ENCODE measurements at places on chromosomes 4 and X.

GRCh38 chr4:93719552-93719951 lies 109.0 kb upstream of the ATOH1 start:
- no peak for DNase-seq

GRCh38 chr4:156169011-156169410 lies 215.3 kb upstream of the CTSO start:
- DNase-seq = peak; percentile 58

GRCh38 chrX:17606231-17606630 lies 131.1 kb upstream of the SCML1 start:
- no peak for DNase-seq

- DNase-seq = peak; percentile 54
Observed at GRCh38 chr4:11130195-11130970, 298.3 kb downstream of the HS3ST1 start.

- peak; percentile 69 for DNase-seq
Observed at GRCh38 chr4:78056265-78057129, 626 bp upstream of the FRAS1 start.

GRCh38 chrX:18733287-18733686 lies 25.8 kb downstream of the PPEF1 start:
- no peak for DNase-seq

DNA sequence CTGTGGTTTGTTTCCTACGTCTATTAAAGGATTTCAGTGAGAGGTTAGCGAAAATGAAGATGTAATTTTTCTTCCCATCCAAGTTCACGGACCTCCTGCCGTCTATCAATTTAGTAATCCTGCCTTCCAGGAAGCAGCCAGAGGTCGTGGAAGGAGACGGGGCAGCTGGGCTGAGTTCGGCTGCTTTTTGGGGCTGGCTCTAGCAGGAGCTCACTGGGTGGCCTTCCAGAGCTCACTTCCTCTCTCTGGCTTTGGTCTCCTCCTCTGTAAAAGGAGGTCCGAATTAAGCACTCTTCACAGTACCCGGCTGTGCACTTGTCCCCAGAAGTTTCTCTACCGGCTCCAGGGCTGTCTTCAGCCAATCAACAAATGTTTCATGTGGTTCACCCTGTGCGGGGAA lies 295.4 kb downstream of the BCOR start:
- no peak for DNase-seq

- no peak for DNase-seq
Observed at GRCh38 chrX:40043895-40044294, 53.9 kb downstream of the BCOR start.

- DNase-seq = no peak
Observed at GRCh38 chr4:54554339-54554990, 103.3 kb upstream of the KIT start.

GRCh38 chr4:139042981-139043460 lies 27.4 kb downstream of the NOCT start:
- no peak for DNase-seq

DNA sequence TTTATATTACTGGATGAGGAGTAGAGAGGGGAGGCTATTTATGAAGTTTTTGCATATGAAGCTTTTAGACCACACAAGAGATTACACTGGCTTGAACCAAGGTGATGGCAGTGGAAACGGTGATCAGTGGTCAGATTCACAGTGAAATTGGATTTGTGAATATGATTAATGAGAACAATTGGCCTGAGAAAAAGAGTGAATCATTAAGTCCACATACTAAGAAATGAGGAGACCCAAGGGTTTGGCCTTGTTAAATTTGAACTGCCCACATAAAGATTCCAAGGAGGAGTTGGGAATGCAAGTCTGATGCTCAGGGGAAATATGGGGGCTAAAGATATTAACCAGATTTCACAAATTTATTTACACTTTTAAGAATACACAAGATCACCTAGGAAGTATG lies 155.3 kb upstream of the ADGRL3 start:
- DNase-seq = no peak

GRCh38 chr4:26003056-26003455 lies 89.0 kb downstream of the SMIM20 start:
- DNase-seq = no peak

- no peak for DNase-seq
Observed at GRCh38 chrX:37638047-37638446, 47.5 kb upstream of the XK start.

- DNase-seq = no peak
Observed at GRCh38 chr4:129603241-129603931, 507.4 kb downstream of the C4orf33 start.

- no peak for DNase-seq
Observed at GRCh38 chrX:154712781-154713740, 37.8 kb downstream of the GAB3 start.

- no peak for DNase-seq
Observed at GRCh38 chr4:25786497-25787065, 76.2 kb downstream of the SEL1L3 start.

GRCh38 chr4:39114436-39114835 lies 52.4 kb downstream of the KLHL5 start:
- DNase-seq = no peak

GRCh38 chrX:21375708-21376009 lies 1.4 kb downstream of the CNKSR2 start:
- DNase-seq = no peak

- no peak for DNase-seq
Observed at GRCh38 chr4:185721190-185722028, 90.6 kb downstream of the SORBS2 start.

DNA sequence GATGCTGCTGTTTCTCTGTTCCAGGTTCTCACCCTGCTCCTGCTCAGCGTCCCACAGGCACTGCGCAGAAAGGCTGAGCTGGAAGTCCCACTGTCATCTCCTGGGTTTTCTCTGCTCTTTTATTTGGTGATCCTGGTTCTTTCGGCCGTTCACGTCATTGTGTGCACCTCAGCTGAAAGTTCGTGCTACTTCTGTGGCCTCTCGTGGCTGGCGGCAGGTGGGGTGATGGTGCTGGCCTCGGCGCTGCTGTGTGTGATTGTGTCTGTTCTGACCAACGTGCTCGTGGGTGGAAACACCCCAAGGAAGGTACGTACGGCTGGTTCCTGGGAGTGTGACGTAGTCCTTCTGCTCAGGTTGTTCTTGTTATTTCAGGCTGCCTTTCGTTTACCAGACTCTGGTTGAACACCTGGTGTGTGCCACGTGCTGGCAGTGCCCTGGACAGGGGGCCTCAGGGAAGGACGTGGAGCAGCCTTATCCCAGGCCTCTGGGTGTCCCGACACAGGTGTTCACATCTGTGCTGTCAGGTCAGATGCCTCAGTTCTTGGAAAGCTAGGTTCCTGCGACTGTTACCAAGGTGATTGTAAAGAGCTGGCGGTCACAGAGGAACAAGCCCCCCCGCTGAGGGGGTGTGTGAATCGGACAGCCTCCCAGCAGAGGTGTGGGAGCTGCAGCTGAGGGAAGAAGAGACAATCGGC lies 22.8 kb downstream of the PIGG start:
- DNase-seq = no peak

GRCh38 chr4:55634417-55635128 lies 1.5 kb downstream of the NMU start:
- no peak for DNase-seq

DNA sequence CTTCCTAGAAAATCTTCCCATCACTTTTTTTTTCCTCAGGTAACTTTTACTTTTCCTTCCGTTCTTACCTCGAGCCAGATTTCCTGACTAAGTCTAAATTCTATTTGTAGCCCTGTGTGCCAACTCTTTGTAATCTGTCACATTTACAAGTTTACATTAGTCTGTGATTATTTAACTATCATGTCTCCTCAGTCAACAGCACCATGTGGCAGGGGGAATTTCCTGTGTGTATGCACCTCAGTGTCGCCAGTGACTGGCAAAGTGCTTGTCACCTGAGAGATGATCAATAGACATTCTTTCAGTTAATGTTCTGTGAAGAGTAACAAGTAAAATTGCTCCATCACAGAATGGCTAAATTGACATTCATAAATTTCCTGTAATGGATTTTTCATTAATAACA lies 468.5 kb downstream of the PDGFC start:
- no peak for DNase-seq

DNA sequence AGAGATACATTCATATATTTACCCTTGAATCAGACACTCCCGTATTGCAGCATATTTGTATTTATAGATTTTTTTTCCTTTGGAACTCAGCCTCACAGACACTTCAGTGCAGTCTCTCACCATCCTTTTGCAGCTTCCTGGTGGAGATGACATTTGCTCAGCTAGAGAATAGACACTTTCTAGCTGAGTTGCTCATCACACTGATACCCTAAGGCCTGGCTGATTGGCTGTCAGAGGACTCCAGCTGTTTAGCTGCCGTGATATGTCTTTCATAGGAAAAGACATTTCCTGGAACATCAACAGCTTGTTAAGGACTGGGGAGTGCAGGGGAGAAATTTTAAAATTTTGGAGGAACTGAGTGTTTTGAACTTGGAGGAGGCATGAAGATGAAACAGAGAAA lies 429.6 kb downstream of the SMARCA1 start:
- no peak for DNase-seq

DNA sequence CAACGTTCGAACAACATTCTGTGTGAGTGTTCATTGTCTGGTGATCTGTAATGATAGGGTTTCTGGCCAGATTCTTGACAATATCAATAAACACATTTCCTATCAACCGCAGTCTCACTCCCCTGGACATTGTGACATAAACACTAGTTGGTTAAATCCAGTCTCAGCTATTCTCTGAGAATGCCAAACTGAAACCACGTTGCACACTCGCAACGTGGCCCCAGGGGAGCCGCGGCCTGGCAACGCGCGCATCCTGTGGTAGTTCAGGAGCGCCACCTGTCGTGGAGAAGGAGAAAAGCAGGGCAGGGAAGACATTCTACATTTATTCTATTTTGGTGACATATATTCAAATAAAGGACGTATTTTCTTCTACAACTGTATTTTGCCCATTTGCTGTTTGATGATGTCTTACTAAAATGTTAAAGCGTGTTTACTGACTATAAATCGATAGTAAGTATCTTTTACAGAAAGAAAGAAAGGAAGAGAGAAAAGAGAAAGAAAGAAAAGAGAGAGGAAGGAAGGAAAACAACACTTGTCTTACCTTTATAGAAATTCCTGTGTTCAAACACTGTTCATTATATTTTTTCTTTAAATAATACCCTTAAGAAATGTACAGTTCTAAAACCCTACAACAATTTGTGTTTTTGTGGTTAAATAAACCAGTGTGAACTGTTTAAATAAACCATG lies 738.3 kb upstream of the FRG1 start:
- DNase-seq = peak; percentile 70

- no peak for DNase-seq
Observed at GRCh38 chrX:4435905-4436304, 722.5 kb upstream of the PRKX start.

DNA sequence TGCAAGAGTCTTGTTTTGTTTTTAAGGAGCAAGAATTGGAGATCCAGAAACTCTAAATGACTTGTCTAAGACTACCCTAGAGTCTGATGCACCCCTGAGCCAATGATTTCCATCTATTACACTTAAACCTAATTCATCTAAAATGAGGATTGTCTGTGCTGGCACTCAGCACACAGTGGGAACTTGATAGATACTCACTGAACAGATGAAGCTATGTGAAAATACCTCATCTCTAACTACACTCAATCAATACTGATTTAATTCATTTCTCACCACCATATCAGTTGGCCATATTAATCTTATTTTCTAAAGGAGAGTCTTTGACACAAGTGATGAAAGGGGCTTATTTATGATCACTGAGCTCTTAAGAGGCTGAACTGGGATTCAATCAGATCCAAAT lies 262.1 kb downstream of the HS3ST1 start:
- DNase-seq = no peak

DNA sequence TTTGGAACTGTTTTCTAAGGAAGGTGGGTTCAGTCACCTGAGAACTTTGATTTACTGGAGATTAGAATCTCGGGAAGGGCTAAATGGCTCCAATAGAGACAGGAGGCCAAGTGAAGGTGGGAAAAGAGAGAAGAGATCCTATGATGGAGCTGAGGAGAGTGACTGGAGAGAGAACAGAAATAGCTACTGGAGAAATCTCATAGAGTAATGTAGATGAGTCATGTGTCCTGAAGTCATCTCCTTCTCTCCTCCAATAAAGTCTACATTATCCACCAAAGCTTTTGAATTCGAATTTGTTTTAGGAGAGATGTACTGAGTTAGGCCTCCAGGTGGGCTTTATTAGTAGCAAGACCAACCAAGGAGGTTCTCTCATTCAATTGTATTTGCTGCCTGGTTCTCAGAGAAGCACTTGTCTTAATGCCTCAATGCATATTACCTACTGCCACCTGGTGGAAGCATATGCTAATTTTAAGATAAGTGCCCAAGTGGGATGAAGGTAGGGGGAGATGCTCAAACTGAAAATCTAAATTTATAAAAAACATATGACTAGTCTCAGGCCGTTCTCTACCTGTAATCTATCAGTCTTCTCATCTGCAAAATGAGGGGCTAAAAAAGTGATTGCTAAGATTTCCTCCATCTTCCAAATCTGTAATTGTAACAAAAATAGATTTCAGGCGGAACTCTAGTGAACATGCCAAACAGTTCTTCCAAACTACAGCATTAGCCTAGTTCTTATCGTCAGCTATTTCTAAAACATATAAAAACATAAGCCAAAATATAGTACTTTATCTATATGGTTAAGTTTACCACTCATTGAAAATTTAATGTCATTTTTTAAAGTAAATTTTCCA lies 24.4 kb downstream of the TXK start:
- no peak for DNase-seq

DNA sequence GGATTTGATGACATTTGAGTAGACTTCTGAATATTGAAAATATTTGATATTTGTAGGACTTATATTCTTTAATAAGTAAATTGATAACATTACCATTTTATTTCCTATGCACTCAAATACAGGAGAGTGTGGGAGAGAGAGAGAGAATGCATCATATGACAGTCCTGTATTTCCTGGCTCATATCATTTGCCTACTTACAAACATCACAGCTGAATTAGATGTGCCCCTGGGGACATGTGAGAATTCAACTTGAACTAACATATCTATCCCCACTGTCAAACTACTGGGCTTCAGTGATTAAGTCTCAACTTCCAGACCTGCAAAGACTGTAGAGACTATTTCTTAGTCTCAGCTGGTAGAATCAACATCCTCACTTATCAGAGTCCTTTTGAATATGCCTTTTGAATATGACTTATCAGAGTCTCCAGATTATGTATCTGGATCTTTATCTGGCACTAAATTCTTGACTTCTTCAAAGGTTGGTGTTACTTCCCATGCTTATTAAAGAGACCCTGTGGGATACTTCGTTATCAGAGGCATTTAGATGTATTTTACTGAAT lies 75.5 kb downstream of the PABPC4L start:
- DNase-seq = no peak

- no peak for DNase-seq
Observed at GRCh38 chr4:153426207-153426885, 39.8 kb upstream of the TMEM131L start.

DNA sequence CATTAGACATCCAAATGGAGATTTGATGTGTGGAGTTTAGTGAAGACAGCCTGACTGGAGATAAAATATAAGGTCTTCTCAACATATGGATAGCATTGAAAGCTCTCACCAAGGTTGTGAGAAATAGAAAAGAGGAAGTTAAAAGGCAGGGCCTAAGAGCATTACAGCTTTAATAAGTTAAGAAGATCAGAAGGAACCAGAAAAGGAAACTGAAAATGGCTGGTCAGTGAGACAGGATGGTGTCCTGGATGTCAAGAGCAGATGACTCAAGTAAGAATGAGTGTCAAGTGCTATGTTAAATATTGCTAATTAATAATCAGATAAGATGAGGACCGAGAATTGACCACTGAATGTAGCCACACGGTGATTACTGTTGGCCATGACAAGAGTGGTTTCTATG lies 642.9 kb downstream of the STPG2 start:
- DNase-seq = no peak
